ENCODE measurements at places on chromosomes 4 and X. TPM values are rescaled to one million over a fixed set of nuclear protein-coding genes. Genes with fewer than 3 reads are reported as not detected.

ADGRG2 gene
- total RNA-seq: 6.6 TPM

ADGRG4 gene
- total RNA-seq: not detected

MAGEC1 gene
- not detected for total RNA-seq

HSFX4 gene
- total RNA-seq: not detected

SLC6A14 gene
- total RNA-seq: not detected

AMBN gene
- total RNA-seq: not detected

DMRTC1 gene
- not detected for total RNA-seq

DCAF12L2 gene
- 9.0 TPM for total RNA-seq
